SHP77 treated with DMSO at 0.1 percent for 48 hours (cell line): ENCODE measurements at places on chromosomes 2 and 18.

GRCh38 chr2:5322396-5322795 is 369.8 kb upstream of the SOX11 start:
- no peak for DNase-seq

- no peak for DNase-seq
Measured at GRCh38 chr2:226667736-226668135, 131.9 kb downstream of the IRS1 start.

DNA sequence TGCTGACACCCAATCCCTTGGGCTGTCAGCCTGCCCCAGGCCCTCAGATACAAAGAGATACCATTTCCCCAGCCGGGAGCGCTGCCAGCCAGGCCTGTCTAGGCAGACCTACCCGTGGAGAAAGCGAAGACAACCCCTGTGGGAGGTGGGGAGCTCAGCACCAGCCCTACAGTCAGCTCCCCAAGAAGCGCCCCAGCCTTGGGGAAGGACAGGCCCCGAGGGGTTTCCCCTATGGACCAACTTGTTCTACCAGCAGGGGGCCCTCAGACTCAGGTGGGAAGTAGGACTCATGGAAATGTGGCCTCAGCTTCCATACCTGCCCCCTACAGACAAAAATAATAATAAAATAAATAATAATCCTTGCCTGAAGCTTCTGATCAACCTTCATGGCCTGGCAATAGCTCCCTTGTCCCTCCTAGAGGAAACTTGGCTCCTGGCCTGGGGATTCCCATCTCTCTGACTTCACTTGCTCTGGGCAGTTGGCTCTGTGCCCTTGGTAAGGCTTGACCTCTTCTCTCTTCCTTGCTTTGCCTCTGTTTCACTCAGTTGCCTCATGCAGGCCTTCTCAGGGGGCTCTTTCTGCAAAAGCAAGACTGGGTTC is 7.0 kb downstream of the SLC35F6 start:
- DNase-seq = no peak

- DNase-seq = no peak
Measured at GRCh38 chr2:3756306-3756705, 52.9 kb downstream of the DCDC2C start.

- no peak for DNase-seq
Measured at GRCh38 chr2:25311865-25312575, 29.7 kb downstream of the DNMT3A start.

DNA sequence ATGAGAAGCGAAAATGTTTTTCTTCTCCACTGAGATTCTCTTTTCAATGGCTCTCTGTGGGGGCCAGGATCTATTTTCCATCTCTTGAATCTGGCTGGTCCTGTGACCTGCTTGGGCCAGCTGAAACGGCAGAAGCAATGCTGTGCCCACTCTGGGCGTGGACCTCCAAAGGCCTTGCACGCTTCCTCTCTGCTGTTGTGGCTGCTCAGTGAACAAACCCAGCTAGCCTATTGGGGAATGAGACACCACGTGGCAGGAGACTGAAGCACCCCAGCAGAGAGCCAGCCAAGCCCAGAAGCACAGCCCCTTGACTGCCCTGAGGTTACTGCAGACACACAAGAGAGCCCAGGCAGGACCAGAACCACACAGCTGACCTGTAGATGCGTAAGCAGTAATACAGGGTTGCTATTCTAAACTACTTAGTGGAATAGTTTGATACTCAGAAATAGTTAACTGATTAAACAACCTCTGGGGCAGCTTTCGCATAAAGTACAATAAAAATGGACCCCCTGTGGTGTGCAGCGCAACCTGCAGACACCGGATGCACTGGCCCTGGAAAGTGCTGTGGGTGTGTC is 221.7 kb upstream of the SH3BP4 start:
- DNase-seq = no peak

GRCh38 chr2:221924576-221924975 is 352.5 kb upstream of the EPHA4 start:
- DNase-seq = no peak

- DNase-seq = no peak
Measured at GRCh38 chr2:10558281-10559030, 110.3 kb upstream of the ODC1 start.

DNA sequence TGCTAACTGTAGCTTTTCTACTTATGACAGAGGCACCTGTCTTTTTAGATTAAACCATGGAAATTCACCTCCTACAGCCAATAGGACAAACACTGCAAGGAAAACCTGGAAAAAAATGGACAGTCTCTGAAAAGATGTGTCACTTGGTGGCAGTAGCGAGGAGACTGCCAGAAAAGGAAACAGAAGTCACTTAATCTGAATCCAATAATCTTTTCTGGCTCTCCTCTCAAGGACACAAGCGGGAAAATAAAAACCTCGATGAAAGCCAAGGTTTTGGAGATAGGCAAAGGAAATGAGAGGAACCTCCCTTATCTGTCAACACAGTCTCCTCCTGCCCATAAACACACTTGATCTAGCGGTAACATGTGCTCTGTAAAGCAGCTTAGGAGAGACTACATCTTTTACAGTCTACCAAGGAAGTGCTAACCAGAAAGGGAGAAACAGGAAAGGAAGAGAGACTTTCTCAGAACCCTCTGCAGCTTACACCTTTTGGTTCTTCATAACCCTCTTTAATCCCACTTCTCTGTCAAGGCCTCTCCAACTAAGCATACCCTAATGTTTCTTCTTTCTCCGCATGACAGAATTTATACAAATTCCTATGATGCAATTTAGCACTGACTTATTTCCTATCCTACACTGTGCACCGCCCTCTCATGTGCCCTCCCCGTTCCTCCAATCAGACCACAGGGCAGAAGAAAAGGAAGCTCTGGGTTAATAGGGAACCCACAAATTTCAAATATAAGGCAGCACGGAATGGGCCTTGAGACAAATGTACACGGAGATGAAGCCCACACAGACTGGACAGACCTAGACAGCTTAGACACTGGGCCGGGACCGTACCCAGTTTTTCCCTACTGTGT is 52.8 kb downstream of the CLASP1 start:
- no peak for DNase-seq

DNA sequence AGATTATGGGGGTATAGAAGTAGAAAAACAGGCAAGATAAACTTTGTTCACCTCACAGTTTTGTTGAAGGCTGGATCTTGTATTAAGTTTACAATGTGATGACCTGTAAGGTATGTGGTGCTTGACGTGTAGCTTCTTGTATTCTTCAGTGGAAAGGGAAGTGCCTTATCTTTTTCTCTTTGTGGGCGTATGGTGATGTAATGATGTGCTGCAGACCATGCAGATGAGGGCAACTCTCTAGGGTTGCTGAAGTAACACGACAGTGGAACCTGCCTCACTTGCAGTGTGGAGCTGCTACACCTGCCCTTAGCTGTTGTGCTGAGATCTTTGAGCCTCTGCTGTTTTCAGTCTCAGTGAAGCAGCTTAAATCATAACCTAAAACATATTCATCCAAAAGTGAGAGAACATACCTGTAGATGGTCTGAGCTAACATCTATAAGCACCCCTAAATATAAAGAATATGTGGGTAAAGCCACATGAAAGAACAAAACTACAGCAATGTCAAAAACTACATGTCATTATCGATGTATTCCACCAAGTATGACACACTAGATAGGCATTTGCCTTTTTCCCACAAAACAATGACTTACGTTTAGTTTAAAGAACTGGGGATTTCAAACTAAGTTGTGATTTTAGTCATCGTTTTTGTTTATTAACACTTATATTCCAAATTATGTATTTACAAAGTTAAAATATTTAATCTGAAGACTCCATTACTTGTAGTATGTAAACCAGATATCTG is 1144.1 kb downstream of the CNTNAP5 start:
- no peak for DNase-seq

GRCh38 chr2:11270891-11271290 is 73.5 kb downstream of the ROCK2 start:
- no peak for DNase-seq
